ENCODE measurements at places on chromosomes 5 and 9. TPM values are rescaled to one million over a fixed set of nuclear protein-coding genes. Genes with fewer than 3 reads are reported as not detected.

Gene ORM2
- 0.38 TPM for total RNA-seq

- DNase-seq = no peak
These were observed 303.2 kb downstream of the PRR16 start for GRCh38 chr5:120767178-120767820.

Gene SLCO6A1
- total RNA-seq = 0.14 TPM

DNA sequence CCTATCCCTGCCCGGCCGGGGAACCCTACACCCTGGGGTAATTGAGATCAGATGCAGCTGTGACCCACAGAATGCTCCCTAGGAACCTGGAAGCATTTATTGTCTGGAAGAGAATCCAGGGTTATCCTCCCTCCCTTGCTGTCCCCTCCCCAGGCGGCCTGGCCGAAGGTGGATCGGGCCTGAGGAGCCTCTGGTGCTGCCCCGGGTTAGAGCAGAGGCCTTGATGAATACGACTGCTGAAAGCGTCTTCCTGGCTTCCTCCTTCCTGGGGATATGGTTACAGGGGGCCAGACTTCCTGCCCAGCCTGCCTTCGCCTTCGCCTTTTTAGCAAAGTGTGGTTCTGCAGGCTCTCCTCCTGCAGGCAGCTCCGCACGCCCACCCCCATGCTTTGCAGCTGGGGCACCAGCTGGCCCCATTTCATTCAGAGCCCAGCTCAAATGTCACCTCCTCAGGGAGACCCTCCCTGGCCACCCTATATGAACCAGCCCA, 22.5 kb upstream of the PTGS1 start:
- DNase-seq = no peak

Gene PRR16
- total RNA-seq = 0.05 TPM

DNA sequence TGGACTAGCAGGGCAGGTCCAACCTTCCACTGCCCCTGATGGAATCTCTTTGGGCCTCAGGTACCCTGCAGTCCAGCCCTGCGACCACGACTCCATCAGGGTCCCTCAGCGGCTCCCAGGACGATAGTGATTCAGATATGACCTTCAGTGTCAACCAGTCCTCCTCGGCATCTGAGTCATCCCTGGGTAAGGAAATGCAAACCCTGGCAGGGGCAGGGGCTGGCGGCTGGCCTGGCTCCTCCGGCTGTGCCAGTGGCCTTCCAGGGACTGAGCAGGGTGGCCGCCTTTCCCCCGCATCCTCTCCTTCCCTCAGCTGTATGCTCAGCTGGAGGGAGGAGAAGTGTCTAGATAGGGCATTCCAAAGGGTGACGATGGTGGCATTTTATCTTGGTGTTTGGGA, 45.0 kb downstream of the NEURL1B start:
- no peak for DNase-seq

DNA sequence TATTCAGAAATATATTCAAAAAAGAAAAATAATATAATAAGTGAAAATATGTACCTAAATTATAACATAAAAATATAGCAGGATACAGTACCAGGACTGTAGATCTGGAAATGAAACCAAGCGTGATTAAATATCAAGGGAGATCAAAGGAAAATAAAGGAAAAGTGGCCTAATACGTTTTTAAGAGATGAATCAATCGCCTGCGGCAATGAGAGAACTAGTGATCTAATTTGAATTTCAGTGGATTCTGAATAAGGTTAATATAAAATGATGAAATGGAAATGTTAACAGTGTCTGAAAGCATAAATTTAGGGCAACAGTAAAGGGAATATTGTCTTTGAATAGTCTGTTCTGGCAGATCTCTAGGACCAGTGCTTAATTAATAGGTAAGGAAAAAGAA, 1761.9 kb upstream of the ACO1 start:
- no peak for DNase-seq

DNA sequence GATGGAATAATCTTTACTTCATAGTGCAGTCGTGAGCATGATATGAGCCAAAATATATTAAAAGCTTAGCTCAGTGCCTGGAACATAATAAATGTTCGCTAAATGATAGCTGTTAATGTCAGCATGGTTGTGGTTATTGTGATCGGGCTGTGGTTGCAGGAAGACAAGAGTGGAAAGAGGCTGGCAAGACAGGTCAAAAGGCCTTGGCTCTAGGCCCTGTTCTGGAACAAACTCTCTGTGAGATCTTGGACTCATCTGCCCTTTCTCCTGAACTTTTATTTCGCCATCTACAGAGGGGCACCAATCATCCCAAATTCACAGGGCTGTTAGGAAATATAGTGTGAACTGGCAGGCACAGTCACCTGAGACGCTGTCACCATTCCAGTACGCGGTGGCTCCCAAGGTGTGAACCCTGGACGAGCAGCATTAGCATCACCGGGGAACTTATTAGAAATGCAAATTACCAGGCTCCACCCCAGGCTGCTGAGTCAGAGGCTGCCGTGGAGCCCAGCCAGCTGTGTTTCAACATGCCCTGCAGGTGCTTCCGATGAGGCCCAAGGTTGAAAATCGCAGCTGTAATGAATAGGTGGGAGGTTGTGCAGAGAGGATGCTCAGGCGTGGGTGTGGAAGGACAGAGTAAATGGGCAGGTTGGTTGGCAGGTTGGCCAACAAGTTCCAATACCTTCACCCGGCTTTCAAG, 50.2 kb upstream of the SAP30L start:
- no peak for DNase-seq

DNA sequence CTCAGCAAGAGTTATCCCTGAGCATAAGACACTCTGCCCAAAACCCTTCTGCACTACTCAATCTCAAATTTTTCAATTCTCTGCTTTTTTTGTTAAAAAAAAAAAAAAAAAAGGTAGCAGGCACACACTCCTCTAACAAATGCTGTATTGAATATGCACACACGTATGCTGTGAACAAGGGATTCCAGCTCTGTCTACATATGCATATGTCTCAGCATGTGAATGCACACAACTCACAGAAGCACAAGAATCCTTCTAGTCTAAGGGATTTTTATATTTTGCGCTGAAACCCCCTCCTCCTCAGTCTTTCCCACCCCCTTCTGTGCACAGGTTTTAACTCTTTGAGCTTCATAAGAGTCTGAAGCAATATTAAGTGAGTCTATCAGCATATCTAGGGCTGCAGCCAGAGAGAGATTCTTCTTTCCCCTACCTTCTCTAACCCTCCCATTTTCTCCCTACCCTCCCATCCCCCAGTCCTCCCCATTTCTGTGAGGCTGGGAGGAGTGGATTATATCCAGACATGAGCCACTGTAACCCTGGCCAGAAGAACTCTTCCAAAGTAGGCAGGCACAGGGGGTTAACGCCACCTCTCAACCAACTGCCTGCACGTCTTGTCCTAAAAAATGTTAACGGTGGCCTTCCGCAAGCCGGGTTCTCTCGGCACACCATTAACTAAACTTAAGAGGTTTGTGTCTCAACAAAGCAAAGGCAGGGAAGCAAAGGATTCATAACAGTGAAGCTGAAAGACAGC, 1.0 kb downstream of the GABRB2 start:
- DNase-seq = no peak

DNA sequence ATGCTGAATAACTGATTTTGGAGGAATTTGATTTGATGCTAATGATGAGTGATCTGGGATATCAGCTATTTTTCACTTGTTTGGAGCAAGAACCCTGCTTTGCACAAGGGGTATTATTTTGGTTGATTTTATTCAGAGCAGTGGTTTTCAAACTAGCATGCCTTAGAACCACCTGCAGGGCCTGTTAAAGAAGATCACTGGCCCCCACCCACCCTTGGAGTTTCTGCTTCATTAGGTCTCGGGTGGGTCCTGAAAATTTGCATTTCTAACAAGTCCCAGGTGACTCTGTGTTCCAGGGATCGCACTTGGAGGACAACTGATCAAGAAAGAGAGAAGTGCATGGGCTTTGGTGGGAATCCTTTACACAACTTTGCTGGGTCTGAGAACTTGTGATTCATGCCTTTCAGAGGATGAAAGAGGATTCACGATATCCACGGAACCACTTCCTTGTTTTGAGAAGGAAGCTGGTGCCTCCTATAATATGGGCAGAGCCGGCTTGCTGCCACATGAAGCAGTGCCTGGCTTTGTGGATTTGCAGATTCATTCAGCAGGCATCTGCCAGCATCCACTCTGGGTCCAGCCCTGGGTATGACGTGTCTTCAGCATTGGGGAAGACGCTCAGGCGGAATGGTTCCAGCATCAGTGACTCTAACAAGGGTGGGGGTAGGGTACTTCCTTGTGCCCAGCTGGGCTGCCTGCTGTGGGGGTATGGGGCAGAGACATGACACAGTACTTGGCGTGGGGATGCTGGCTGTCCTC, 106.6 kb upstream of the PITX1 start:
- DNase-seq = no peak

- DNase-seq = no peak
These were observed at the start of gene KCNV2 for GRCh38 chr9:2717385-2717784. TSS of gene KCNV2 (plus strand) at chr9:2717510. CDS start at chr9:2717740, 230 bp downstream.

Gene PCDHB9
- total RNA-seq = 0.19 TPM

Gene ZNF454
- 0.61 TPM for total RNA-seq

DNA sequence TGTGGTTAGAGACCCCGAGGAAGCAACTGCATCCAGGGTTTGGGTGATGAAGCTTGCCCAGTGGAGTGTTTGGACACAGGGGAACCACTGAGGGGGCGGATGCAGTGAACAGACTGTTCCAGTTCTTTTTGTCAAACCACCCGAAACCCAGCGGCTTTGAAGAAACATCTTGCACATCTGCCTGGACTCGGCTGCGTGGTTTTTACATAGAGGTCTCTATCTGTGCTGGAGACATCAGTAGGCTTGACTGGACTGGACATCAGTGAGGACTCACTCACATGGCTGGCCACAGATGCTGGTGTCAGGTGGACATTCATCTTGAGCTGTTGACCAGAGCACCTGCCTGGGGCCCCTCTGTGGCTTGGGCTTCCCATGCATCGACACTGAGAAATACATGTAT, 15.3 kb upstream of the SPATA31E1 start:
- no peak for DNase-seq

GRCh38 chr9:116925121-116925520, 238.0 kb downstream of the TRIM32 start:
- DNase-seq = no peak

Gene ANKRD18A
- total RNA-seq = 2.8 TPM

DNA sequence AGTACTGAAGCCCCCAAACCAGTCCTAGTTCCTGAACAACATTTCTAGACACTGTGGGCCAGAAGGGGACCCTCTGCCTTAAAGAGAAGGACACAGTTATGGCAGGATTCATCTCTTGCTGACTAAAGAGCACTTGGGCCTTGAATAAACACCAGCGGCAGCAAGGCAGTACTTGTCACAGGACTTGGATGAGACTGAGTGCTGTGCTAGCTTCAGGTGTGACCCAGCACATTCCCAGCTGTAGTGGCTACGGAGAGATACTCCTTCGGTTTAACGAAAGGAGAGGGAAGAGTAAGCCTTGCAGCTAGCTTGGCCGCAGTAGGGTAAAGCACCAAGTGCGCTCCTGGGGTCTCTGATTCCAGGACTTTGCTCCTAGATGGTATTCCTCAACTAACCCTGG, 10.9 kb upstream of the STX17 start:
- no peak for DNase-seq

Gene TLX3
- total RNA-seq = not detected

Gene TMED9
- 37.9 TPM for total RNA-seq

Gene PARP8
- total RNA-seq = 18.7 TPM

DNA sequence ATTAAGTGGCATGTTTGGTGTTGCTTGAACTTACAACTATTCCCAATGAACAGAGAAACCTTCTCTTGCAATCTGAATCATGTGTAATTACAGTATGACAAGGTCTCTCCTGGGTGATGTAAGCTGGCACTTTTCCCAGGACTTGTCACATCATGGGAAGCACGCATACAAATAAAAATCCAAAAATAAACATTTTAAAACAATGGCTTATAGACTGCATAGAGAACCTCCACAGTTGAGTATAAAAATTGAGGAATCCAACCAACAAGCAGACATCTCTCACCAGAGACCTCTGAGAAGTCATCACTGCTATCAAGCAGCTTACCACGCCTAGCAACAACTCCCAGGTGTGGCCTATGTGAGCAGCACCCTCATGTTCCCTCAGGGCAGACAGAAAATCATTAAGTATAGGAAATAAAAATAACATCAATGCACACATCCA, 3.9 kb downstream of the MLLT3 start:
- DNase-seq = no peak

DNA sequence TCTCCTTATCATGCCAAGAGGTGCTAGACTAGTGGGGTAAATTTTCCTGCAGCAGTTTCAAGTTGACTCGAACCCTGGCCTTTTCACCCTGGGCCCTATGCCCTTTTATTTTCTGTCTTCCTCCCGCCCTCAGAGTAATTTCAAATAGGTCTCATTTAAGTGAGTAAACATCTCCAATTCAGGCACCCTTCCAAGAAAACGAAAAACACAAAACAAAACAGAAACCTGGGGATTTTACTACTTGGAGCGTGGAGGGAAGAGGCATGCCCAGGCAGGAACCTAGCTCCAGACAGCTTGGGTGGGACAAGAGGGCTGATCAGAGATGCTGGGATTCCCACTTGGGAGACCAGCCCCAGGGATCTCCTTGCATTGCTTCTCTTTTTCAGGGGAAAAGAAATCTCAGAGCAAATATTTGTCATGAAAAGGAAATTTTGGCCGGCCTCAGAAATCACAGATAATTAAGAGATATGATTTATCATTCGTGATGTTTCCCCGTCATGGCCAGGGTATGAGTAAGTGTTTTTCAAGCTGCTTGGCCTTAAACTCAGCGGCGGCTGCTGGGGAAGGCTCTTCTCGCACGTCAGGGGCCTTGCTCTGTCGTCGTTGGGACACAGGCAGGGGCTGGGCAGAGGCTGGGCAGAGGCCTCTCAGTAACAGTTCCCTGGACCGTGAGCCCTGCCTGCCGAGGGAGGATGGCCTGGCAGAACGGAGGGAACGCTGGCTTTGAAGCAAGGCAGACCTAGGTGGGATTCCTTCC, 248.6 kb upstream of the KLF4 start:
- no peak for DNase-seq
